Retinal pigment epithelial cell (primary cell): ENCODE measurements at places on chromosomes 4 and X.

DNA sequence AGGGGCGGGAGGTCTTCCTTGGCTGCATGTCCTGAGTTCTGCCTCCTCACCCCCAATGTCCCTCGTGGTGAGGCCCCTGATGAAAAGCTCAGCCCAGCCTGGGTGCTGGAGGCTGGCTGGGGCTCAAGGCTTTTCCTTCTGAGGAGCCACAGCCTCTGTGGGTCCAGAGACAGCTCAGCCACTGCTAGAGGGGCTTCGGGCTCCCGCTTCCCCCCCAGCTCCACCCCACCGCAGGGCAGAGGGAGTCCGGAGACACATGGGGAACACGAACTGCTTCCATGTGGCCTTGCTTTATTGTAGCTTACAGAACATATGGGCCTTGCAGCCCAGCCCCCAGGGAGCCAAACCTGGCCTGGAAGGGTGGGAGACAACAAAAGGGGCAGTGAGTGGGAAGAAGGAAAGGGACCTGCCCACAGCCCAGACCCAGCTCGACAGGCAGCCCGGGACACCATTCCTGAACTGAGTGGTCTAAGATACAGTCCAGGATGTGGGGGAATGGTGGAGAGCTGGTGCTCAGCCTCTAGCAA lies 89.9 kb upstream of the NKX1-1 start:
- DNase-seq = no peak

DNA sequence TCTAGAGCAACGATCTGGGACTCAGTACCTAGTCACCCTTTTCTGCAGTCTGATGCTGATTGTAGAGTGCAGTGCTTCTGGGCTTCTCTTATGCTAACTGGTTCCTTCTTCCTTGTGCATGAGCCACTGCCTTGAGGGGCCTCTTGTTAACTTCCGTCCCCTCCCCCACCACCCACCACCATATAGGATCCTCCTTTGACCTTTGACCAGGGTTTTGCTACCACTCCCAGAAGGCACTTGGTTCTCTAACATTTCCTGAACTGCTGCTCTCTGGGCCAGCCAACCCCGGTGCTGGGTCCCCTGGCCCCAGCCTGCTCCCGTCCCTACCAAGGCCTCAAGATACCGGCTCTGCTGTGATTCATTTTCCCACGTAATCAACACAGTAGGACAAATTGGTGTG lies 104.6 kb upstream of the KLF3 start:
- no peak for DNase-seq

- DNase-seq = no peak
Observed at GRCh38 chr4:100147198-100147597, 43.1 kb downstream of the DDIT4L start.

- no peak for DNase-seq
Observed at GRCh38 chrX:139949703-139950102, 15.6 kb downstream of the CXorf66 start.
